Activated naive CD4-positive, alpha-beta T cell treated with anti-CD3 and anti-CD28 coated beads, Interleukin-2, amount 10 ng/mL, durations not matched to agents 7 days and 5 days (primary cell): ENCODE measurements at places on chromosomes 2 and 18.

DNA sequence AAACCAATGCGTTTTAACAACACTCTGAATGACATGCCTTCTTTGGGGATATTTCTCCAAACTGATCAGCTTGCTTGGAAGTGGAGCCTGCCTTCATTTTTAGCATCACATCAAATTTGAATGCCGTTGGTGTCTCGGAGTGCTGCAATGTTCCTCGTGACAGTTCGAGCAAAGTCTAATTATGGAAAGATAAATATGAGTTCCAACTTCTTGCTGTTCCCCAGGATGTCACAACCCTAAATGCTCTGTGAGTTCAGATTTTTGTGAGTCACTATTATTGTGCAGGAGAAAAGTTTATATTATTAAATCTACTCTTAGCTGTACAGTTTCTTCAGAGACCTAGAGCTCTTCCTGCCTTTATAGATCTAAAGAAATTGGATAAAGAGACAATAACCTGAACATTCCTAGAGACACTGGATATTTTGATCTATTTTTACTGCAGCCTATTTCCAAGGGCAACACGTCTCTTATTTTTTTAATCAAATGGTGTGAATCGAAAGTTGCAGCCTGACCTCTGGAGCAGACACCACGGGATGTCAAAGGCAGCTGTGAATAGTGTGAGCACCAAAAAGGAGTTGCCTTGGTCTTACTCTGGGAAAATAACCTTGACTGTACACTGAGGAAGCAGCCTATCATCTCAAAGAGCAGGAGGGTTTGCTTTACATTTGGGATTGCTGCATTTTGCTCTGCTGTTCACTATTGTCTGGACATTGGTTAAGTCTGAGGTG, 330.1 kb downstream of the TDRD15 start:
- no peak for DNase-seq

- DNase-seq = peak; percentile 37
Observed at GRCh38 chr2:42238644-42239288, 69.6 kb downstream of the EML4 start.

DNA sequence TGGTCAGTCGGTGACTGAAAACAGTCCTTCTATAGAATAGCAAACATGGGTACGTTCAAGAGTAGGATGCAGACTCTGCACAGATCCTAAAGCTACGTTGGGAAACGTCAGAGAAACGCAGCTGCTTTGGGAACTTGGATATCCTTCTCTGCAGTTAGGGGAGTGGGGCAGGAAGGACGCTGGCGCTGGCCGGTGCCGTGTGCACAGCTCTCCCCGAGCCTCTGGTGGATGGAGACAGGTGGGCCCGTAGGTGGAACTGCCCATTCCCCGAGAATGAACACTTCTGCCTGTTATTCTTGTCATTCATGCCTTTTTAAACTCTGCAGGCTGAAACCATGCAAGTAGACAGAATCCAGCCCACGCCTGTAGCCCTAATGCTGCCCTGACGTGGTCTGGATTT, 91.7 kb upstream of the MBOAT2 start:
- no peak for DNase-seq

DNA sequence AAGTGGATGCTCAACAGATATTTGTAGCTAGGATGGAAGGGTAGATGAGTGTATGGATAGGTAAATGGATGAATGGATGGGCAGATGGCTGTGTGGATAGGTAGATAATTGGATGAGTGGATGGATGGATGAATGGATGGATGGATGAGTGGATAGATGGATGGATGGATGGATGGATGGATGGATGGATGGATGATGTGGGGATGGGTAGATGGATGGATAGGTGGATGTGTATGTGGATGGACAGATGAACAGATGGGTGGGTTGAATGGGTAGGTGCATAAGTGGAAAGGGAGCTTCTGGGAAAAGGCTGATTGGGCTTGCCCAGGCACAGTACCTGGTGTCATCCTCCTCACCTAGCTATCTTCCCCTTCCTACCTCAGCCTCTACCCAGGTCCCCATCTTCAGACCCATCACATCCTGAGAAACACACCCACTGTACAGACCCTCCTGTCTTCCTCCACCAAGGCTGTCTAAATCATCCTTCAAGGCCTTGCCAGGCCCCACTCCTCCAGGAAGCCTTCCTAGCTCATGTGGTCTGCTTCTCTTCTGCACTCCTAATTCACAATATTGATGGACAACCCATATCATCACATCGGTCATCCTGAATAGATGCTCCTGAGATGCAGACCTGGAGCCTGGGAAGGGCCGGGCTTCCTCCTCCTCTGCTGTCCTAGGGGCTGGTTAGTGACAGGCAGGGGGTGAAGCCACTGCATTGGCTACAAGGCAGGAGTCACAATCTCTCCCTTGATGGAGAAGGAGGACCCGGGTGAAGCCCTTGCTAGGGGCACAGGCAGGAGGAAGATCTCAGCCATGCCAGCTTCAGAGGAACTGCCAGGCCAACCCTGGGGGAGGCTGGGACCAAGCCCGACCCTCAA, 49.4 kb downstream of the SMAD7 start:
- DNase-seq = no peak

GRCh38 chr2:170217778-170218251, 39.9 kb downstream of the MYO3B start:
- no peak for DNase-seq

GRCh38 chr2:49796266-49796665, 642.0 kb upstream of the FSHR start:
- no peak for DNase-seq

GRCh38 chr2:209321076-209321475, 102.8 kb upstream of the MAP2 start:
- no peak for DNase-seq

DNA sequence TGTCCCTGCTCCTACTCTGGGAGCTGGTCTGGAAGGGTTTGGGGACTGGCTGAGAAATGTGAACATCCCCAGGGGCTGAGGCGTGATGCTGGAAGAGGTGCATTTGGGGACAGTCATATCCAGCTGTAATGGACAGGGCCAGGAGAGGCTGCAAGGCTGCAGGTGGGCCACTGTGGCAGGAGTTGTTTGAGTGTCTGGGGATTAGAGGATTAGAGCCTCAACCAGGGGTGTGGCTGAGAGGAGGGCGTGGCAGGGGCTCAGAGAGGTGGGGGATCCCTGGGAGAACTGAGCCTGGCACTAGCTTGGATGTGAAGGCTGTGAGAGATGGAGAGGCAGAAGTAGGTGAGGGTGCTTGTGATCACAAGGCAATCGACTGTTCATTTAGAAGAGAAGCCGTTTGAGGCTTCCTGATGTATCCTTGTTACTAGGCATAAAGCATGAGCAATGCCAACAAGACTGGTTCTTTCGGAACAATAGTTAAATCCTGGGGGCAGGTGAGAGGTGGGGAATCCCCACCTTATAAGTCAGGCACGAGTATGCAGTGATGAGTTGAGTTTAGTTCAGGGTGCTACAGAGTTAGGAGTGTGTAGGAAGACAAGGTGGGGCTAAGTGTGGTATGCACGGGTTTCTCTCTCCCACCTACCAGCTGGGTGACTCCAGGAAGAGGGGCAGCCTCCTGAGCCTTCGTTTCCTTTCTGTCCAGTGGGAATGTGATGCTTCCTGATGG, 31.9 kb downstream of the SH3RF3 start:
- no peak for DNase-seq

- no peak for DNase-seq
Observed at GRCh38 chr2:158923180-158923594, 45.3 kb upstream of the TANC1 start.
